HS-27A (cell line): ENCODE measurements at places on chromosomes 2 and 18.
A peak's percentile ranks its signal among the peaks of the same experiment; 100 is the strongest.

GRCh38 chr2:186068139-186068801 lies 329.7 kb downstream of the FSIP2 start:
- no peak for DNase-seq

GRCh38 chr2:114011713-114012112 lies 121.8 kb downstream of the ACTR3 start:
- DNase-seq = no peak

DNA sequence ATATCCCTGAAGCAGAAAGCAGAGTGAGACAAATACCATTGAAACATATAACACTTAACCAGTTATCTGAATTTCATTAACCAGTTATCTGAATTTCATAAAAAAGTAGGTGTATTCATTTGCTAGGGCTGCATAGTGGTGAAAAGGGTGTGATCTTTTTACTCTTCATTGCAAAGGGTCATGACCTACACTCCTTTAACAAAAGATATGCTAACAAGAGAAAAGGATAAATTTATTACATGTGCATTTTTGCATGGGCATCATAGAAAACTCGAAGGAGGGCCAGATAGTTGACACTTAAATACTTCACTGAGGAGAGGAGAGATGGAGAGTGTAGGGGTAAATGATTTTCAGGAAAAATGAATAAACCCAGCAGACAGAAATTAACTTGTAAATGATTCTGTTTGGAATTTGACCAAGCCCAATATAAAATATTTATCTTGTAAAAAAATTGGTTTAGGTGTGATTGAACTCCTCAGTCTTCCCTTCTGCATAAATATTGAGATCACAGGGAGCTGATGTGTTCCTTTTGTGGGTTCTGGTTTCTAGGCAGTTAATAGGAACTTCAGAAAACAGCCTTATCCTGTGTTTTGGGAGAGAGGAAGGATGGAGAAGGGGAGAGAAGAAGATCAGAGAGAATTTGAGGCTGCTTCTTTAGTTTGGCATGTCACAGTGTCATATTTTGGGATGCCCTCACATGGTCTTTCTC lies 372.5 kb upstream of the SYT4 start:
- no peak for DNase-seq

DNA sequence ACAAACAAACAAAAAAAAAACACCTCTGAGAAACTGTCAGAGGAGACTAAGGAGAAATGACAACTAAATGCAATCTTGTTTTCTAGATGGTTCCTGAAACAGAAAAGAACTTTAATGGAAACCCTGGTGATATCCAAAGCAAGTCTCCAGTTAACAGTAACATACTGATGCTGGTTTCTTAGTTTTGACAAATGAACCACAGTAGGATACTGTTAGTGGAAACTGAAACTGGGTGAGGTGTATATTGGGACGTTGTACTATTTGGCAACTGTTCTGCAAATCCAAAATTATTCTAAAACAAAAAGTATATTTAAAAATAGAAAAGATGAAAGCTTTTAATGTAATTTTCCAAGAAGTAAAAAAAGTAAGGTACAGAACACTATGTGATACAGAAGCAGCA lies 11.4 kb downstream of the SESTD1 start:
- DNase-seq = no peak

DNA sequence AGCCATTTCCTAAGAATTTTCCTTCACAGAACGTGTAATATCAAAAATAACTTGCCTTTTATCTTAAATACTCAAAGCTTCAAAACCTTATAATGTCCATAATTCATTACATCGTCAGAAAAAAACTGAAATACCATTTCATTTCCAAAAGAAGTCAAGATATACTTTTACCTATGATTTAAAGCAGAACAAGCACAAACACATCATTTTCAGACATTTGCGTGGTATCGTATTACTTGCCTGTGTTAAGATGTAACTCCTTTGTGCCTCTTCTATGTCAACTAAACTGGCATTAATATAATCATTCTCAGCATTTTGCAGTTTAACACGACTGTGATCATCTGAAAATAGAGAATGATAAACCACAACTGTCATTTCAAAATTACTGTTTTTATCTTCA lies 47.5 kb downstream of the PTPN2 start:
- DNase-seq = no peak

DNA sequence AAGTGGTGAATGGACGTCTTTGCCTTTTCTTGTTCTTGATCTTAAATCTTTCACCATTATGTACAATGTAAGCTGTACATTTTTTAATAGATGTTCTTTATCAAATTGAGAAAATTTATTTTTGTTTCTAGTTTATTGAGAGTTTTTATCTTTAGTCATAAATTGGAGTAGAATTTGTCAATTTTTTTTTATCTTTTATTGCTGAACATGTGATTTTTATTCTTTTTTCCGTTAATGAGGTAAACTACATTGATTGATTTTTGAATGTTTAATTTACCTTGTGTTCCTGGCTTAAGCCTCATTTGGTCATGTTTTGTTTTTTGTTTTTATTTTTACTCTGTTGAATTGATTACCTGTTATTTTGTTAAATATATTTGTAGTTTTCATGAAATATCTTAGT lies 19.7 kb downstream of the KIAA1328 start:
- DNase-seq = no peak

- no peak for DNase-seq
These were observed 259.2 kb upstream of the SLC14A2 start for GRCh38 chr18:45355944-45356520.

- no peak for DNase-seq
These were observed 451.0 kb upstream of the SETBP1 start for GRCh38 chr18:44229693-44230108.

- no peak for DNase-seq
These were observed 241.7 kb downstream of the CD226 start for GRCh38 chr18:69705987-69706386.

DNA sequence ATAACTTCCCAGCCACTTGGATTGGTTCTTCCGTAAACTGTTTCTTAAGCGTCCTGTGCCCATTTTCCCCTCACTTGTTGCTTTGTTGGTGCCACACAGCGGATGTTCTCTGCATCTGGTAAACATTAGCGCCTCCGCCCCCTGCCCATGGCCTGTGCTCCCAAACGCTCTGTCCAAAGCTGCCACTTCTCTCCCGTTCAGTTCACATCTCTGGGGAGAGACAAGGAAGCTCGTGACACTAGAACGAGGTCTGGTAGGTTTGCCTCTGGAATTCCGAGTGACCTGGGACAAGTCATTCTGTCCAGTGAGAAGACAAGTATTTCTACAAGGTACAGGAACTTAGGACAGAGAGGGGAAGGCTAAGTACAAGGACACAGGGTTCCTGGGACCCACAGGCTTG lies 9.4 kb downstream of the COPS9 start:
- no peak for DNase-seq

- no peak for DNase-seq
These were observed 774.9 kb downstream of the RNF144A start for GRCh38 chr2:7691961-7692656.

DNA sequence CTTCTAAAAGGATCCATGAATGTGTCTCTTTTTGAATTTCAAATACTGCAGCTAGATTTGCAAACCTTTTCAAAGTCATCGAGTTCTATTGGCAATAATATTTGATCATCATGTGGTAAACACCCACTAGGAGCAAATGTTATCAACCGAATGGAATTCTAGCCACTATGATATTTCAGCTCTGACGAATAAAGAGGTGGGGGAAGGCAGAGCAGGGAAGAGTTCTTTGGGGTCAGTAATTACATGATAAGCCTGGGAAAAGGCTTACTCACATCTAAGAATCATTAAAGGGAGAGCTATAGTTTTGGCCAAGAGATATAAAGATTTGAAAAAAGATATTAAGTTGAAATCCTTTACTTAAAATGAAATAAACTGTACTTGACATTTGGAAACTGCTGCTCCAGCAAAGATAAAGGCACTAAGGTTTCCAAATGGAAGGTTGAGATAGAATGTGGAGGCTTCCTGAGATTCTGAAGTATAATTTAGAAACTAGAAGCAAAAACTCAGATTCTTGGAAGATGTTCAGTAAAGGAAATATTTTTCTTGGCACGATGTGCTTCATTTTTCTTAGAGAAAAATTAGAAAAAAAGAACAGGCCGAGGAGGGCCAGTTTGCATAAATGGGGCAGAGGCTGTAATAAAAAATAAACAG lies 104.7 kb upstream of the ARHGAP28 start:
- peak; percentile 84 for DNase-seq

GRCh38 chr2:220701115-220701514 lies 871.0 kb downstream of the EPHA4 start:
- no peak for DNase-seq

DNA sequence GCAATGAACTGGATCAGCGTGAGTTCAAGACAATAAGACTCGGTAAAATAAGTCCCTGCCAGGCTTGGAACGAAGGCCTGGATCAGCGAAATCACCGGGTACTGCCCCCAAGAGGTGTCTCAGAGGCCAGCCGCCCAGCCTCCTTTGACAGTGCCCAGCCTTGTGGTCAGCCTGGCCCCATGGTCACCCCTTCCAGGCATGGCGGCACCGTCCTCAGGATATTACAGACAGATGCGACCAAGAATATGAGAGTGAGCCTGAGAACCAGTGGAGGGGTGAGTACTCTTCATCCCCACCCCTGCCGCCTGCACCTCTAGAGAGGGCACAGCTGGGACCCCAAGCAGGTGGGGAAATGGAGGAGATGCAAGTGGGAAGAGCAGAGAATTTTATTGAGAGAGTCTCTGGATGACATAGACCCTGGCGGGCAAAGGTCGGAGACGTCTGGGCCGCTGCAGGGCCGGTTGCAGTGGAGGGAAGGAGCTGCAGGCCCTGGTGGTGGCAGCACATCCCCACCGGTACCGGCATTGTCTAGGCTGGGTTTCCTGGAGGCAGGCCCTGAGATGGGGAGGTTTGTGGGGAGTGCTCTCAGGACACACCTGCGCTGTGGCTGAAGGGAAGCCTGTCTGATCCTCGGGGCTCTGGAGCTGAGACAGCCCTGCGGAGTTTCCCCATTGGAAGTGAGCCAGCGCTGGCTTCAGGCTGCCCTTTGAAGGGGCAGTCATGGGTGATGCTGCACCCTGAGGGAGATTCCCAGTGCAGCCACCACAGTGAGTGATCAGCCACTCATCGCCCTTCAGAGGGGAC lies 190.0 kb downstream of the SEPTIN10 start:
- no peak for DNase-seq

DNA sequence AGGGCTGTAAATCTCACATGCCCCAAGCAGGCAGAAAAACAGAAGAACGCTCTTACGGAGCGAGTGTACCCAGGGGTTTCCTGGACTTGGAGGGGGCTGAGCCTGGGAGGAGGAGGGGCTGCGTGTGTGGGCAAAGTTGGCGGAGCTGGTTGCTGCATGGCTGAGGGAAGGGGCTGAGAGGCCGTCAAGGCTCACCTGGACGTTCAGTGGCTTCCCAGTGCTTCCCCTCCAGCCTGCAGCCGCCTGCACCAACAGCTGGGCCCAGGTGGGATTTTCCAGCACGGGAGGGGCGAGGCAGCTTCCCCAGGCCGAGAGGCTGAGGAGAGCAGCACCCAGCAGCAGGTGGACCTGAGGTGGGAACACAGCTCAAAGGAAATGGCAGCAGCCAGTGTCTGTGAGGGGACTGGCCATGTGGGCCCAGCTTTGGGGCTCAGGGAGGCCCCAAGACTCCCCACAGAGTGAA lies 70.6 kb upstream of the CTDP1 start:
- DNase-seq = no peak

DNA sequence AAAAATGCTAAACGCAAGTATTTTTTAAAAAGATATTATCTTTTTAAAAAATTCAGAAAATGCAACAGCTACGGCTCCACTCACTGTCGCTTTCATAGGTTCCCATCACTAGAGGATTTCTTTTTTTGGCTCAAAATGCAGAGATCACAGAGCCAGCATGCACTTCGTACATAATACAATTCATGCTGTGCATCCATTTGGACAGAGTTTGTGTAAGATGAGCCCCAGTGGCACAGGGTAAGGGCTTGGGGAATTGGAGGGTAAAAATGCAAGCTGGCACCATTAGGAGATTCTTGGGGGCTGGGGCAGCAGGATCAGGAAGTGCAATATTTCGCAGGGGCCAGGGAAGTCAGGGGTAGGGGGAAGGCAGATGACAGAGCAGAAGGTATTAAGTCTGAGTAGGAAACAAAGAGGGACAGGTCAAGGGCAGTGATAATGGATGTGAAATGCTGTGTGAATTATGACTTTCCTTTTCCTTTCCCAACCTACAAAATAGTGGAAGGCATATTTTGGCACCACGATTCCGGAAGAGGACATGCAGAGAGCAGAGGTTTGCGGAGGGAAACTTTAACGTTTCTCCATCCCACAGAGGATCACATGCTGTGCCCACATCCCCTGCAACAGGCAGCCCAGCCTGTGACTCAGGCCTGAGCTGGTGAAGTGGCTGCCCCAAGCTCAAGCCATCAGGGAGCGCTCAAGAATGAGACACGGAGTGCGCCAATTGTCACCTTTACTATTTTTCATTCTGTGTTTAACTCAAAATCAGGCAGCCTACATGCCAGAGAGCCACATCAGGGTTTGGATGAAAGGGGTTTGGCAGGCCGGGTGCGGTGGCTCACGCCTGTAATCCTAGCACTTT lies 4.7 kb downstream of the CAPG start:
- DNase-seq = no peak

DNA sequence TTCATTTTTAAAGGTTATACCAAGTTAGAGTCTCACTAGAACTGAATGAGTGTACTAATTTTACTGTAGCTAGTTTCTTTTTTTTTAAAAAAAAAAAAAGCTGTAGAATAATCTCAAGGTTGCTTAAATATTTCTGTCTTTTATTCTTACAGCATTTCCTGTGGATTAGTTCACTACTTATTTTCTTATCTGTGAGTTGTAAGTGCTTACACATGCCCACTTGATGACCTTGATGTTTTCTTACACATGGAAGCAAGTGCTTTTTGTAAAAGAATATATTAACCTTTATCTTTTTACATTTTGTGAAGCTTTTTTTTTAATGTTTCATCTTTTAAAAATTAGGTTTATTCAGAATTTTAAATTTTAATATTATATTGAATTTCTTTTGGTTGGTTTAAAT lies 57.8 kb downstream of the MSH2 start:
- DNase-seq = no peak

DNA sequence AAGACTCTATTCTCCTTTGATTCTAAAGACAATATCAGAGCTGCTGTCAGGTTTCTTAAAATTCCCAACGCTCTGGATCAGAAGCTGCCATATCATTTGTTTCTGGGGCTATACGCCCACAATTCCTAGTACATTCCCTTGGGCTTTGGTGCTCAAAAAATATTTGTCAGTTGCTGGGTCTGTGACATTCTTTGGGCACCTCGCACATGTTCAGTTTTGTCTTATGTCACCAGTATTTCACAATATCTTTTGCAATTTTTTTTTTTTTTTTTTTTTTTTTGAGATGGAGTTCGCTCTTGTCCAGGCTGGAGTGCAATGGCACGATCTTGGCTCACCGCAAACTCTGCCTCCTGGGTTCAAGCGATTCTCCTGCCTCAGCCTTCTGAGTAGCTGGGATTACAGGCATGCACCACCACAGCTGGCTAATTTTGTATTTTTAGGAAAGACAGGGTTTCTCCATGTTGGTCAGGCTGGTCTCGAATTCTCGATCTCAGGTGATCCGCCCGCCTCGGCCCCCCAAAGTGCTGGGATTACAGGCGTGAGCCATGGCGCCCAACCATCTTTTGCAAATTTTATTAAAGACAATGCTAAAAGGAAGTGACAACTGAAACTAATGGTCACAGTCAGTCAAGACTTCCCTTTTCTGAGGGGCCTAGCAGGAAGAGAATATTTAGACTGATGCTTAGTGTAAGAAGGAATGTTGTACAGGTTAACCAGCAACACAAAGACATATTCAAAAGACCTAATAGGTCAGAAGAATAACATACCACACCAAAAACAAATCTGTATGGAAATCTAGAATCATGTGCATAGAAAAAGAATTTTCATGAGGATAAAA lies 6.8 kb downstream of the ZNF397 start:
- DNase-seq = no peak
